ENCODE measurements at places on chromosomes 3 and 15.
A peak's percentile ranks its signal among the peaks of the same experiment; 100 is the strongest.

- no peak for DNase-seq
Observed at GRCh38 chr3:78506581-78507195, 1261.1 kb downstream of the ROBO1 start.

DNA sequence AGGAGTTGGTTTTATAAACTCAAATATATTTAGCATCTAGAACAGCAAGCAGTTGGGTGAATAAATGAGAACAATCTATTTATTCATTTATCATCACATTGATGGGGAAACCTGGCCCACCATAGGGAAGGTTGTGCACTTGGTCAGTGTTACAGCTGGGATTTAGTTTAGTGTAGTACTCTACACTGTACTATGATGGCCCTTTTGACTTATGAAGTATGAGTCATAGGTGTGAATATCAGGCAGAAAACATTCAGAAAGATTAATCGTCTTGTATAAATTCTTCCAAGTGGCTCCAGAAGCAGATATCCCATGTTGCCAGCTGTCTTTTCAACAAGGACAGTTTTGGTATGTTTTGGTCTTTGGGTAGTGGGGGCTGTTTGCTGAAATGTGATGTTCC, 38.0 kb downstream of the BBS4 start:
- DNase-seq = no peak

DNA sequence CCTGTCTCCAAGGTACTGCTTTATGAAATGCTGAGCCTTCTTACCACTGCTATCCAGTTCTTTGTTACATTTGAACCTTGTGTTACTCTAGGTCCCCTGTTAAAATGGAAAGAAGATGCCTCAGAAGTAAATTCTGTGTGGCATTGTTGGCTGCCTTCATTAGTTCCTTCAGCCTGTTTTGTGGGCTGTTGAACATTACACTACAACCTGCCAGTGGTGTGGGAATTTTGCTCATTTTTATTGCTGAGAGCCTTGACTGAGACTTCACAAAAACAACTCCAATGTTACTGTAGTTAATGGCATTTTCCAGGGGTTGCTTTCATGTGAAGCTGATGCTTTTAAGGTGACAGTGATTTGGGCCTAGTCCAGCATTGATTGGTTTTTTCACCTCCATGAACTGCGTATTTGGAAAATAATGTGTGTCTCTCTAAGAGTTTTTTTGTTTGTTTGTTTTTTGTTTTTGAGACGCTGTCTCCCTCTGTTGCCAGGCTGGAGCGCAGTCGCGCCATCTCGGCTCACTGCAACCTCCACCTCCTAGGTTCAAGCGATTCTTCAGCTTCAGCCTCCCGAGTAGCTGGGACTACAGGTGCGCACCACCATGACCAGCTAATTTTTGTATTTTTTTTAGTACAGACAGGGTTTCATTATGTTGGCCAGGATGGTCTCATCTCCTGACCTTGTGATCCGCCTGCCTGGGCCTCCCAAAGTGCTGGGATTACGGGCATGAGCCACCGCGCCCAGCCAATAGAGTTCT, 4.3 kb downstream of the MAPK6 start:
- DNase-seq = no peak

DNA sequence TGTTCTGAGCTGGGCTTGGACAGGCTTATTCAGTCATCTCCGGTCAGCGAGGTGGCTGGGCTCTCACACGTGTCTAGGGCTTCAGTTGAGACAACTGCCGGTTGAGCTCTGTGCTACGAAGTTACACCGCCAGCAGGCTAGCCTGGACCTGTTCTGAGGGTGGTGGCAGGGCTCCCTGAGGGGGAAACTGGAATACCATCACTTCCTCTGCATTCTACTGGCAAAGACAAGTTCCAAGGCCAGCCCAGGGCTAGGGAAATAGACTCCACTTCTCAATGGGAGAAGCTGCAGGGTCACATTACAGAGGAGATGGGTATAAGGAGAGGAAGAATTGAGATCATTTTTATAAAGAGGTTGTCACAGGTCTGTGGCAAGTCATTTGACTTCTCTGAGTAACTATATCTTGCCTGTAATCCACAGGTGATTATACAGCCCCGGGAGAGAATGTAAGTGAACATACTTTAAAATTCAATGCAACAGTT, 106.8 kb upstream of the IL12A start:
- DNase-seq = no peak

DNA sequence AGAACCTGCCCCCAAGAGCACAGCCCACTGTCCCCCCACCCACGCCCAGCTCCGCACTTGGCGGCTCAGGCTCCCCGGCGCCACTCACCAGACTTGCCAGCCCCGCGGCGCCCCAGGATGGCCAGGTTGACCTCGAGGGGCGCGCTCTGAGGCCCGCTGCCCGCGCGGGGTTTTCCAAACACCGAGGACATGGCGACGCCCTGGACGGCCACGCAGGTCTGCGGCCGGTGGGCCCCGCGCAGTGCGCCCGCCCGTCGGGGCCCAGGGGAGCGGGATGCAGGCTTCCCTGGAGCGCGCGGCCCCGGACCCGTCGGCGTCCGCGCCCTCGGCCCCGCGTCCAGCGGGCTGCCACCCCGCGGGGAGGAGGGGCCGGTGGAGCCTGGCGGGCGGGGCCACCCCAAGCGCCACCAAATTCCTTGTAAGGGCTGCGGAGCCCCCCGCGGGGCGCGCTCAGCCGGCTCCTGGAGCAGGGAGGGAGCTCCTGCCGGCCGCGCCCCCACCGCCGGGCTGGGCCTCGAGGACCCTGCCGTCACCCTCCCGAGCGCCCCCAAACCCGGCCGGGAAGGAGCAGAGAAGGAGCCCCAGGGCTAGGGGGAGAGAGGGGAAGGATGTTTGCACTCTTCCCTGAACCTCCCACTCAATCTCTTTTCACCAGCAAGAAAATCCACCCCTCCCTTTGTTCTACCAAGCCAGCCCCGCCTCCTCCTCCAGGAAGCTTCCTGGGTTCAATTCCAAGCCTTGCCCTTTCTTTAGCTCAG, at the start of gene RASL12:
RASL12 (minus strand) TSS at position 347 of the 758 bp plus-strand sequence; CDS start at position 191, 156 bp downstream.
- no peak for DNase-seq

GRCh38 chr3:187448674-187449073, 80.5 kb downstream of the RTP4 start:
- no peak for DNase-seq

DNA sequence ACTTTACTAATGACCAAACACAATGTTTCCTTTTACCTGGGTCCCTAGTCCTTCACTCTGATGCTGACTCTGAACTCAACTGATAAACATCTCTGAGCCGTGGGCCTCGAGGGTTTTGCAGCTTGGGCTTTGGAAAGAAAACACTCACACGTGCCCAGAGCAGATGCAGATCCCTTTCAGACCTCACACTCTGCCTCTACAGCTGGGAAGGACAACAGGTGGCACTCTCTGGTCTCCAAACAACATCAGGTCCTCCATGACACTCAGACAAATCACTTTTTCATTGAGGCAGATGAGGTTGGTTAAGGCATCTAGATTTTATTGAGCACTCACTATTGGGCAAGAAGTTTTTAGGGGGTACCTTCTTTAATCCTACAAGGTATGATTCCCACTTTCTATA, 64.7 kb upstream of the NTRK3 start:
- no peak for DNase-seq

DNA sequence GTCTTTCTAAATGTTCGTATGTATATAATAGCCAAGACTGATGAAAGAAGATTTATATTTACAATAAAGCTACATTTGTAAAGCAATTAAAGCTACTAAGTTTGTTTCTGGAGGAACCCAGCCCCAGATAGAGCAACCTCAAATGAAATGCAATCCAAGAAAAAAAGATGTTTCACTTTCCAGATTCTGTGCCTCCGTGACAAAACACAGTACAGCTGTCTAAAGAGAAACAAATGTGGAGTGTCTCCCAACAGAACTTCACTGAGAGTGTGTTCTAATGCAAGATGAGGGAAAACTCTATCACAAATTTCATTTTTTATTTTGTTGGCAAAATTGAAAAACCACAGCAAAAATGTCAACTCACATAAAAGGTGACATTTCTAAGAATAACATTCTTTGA, 317.0 kb downstream of the OCA2 start:
- no peak for DNase-seq

- no peak for DNase-seq
Observed at GRCh38 chr3:186990277-186990676, 60.0 kb downstream of the ST6GAL1 start.

- DNase-seq = no peak
Observed at GRCh38 chr3:43288850-43289249, 2.5 kb downstream of the SNRK start.

DNA sequence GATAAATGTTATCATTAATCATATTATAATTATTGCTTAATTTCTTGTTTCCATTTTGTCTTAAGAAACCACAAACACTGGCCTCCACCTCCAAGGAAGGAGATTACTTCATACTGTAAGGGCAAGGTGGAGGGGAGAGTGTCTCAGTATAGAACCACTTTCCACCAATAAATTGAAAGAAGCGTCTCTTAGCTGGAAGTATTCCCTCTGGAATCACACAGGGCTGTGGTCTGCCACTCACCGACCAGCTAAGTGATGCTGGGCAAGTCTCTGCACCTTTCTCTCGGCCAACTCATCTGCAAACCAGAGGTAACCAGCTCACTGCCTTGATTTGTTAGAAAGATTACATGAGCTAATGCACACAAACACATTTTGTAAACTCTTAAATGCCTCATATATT, 63.1 kb downstream of the EIF4E3 start:
- no peak for DNase-seq

- DNase-seq = no peak
Observed at GRCh38 chr15:39053480-39053879, 488.9 kb upstream of the RASGRP1 start.

GRCh38 chr3:32815841-32816438, 1.9 kb upstream of the TRIM71 start:
- no peak for DNase-seq

DNA sequence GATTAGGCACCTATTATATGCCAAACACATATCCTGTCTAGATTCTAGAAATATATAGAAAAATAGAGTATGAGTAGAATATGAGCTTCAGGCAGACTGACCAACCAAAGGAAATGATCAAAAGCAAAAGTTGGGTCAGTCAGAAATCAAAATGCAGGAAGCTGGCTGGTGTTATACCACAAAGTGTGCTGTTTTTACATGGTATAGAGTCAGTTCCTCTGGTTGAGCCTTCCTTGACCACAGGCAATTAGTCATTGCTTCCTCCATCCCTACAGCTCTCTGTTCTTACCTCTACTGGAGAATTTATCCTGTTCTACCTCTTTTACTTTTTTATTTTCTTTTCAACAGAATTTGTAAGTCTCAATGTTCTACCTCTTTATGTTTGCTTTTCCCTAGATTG, 149.8 kb downstream of the TMCO5A start:
- DNase-seq = peak; percentile 67

- peak; percentile 79 for DNase-seq
Observed at GRCh38 chr3:21750831-21751391, at the start of gene ZNF385D. ZNF385D (minus strand) TSS chr3:21751210; CDS start chr3:21750916, 294 bp downstream.

GRCh38 chr15:57667171-57667849, 39.2 kb upstream of the POLR2M start:
- DNase-seq = peak; percentile 90

DNA sequence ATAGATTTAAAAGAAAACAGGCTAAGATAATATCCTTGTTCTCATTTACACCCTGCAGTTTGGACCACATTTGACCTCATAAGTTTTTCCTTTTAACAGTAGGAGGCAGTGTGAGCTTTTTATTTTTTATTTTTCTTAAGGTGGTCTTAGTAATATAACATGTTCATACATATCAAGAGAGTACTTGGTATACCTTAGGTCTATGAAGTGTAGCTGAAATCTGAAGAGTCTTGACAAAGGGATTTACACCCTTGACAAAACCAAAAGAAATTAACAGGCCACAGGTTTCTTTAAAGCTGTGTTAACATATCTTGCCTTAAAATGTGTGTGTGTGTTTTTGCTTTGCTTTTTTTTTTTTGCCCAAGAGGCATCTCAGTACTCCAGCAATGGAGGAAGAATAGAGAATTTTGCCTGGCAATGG, 3.2 kb downstream of the RAP2B start:
- DNase-seq = no peak

GRCh38 chr3:195140410-195140809, 130.5 kb downstream of the XXYLT1 start:
- no peak for DNase-seq

DNA sequence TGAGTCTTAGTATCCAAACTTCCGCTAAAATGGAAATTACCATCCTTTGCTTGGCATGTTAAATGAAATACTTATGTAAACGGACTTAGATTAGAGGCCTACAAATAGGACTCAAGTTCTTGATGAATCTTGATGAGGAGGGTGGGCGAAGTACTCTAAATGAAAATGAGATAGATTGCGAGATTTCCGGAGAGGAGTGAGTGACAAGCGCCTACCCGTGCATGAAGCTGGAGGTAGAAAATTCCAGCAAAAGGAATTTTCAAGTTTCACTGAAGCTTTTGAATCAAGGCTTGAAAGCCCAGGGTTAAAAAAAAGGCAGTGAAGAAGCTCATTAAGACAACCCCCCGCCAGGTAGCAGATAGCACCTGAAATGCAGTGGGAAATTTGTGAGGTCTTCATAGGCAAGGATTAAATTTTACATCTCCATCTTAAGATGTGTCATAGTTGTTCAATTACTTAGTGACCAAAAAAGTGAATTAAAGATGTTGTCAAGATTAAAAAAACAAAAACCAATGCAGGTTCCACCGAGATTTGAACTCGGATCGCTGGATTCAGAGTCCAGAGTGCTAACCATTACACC, 655 bp upstream of the RAB11A start:
- no peak for DNase-seq

GRCh38 chr3:101189176-101189575, 131.2 kb downstream of the IMPG2 start:
- DNase-seq = no peak

- DNase-seq = peak; percentile 48
Observed at GRCh38 chr3:121660356-121661171, at the start of gene HCLS1. HCLS1 (minus strand) TSS chr3:121660903; CDS start chr3:121658347, 2,556 bp downstream.

GRCh38 chr3:4741404-4742307, 237.6 kb upstream of the BHLHE40 start:
- peak; percentile 80 for DNase-seq

GRCh38 chr3:183968666-183969245, 48.9 kb downstream of the ABCC5 start:
- DNase-seq = peak; percentile 4

DNA sequence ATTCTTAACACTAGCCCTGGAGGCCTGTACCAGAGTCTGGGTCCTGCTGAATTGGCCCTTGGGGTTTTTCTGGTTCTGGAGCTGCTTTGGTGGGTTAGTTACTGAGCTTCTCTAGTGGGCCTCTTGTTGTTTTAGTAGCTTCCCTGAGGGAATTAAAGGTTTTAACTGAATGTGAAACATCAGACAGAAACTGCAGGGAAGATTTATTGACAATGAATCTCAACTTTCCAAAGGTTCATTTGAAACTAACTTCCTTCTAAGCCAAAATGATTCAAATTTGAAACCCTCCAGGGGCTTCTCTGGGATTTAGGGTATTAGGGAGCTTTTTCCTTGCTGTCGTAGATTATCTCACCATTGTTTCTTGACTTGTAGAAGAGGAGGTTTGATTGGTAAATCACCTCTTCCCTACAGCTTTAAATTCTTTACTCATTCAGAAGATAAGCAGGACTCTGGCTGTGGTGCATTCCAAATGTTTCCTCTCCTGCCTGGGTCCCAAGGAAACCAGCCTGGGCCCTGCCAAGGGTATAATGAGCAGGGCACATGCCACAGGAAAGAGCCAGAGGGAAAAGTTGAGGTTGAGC, 71.0 kb downstream of the TP63 start:
- DNase-seq = no peak
